ENCODE measurements at places on chromosomes 7 and 10.

DNA sequence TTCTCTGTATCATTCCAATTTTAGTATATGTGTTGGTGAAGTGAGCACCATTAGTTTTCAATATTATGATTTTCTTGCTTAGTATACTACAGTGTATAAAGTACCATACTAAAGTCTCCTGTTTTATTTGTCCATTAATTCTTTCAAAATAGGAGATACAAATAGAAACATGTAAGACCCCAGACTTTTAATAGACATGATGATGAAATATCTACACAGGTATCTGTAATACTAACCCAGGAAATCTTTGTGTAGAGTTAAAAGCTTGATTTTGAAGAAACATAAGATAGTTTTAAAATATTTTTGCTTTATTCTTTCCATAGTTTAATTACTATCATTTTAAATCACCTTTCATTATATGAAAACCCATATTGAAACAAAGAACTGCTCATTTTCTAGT, 133.8 kb upstream of the WNT16 start:
- DNase-seq = no peak

GRCh38 chr10:35423505-35424306, 87.4 kb downstream of the CCNY start:
- DNase-seq = peak; percentile 62

- peak; percentile 61 for DNase-seq
These were observed 15.2 kb downstream of the PROSER2 start for GRCh38 chr10:11838298-11838852.

DNA sequence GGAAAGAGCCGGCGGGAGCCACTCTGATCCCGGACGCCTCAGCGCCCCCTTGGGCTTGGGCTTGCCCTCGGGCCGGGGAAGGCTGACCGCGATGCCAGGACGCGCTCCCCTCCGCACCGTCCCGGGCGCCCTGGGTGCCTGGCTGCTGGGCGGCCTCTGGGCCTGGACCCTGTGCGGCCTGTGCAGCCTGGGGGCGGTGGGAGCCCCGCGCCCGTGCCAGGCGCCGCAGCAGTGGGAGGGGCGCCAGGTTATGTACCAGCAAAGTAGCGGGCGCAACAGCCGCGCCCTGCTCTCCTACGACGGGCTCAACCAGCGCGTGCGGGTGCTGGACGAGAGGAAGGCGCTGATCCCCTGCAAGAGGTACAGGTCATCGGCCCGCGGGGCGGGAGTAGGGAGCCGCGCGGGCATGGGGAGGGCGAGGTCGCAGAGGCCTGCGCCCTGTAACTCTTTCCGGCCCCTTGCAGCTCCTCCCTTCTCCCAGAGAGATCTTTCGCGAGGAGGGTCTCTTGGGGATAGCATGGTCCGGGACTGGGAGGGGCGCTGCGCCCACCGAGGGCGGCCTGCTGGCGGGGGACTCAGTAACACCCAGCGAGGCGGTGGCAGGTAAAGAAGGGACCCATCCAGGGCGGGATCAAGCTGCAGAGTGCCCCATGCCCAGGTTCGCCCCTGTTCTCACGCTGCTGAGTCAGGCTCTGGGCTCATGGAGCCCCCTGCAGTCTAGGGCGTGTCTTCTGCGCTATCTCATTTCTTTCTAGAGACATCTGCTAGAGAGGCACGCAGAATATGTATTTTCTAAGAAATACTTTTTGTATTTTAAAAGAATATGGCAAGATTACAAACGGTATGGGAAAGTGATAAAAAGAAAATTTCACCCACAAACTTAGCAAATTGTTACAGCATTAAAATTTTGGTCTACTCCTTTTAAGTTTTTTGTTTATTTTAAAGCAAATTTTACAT, 687 bp downstream of the EPDR1 start:
- DNase-seq = peak; percentile 63

GRCh38 chr10:102635377-102635776, 8.9 kb upstream of the TRIM8 start:
- DNase-seq = no peak

DNA sequence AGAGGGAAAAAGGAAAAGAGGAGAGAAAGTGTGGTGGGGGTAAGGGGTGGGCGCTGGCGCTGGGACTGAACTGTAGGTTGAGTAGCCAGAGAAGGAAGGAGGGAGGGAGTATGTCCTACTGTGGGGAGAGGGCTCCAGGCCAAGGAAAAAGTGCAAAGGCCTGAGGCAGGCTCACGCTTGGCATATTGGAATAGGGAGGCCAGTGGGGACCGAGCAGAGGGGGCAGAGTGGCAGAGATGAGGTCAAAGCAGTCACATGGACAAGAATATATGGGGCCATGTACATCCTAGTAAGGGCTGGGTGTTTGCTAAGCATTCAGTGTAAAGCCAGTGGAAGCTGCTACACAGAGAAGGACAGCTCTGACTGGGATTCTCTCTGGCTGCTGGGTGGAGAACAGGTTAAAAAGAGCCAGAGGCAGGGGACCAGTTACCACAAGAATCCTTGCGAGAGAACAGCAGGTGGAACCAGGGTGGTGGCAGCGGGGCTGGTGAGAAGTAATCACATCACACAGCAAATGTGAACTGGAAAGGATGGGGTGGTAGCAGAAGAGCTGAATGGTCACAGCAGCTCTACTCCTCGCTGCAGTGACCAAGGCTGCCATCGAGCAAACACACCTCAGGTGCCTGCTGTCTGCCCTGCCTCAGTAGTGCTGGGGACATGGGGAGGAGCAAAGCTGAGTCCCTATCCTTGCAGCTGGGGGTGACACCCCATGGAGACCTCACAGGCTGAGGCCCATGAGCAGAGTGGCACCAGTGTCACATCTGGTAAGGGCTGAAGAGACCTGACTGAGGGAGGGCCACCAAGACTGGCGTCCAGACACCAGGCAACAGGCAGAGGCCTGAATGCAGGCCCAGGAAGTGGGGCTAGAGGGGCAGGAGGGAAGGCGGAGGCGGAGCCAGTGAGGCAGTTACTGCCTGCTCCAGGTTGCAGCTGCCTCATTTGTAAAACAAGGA, 39.5 kb downstream of the FAM53B start:
- DNase-seq = no peak

DNA sequence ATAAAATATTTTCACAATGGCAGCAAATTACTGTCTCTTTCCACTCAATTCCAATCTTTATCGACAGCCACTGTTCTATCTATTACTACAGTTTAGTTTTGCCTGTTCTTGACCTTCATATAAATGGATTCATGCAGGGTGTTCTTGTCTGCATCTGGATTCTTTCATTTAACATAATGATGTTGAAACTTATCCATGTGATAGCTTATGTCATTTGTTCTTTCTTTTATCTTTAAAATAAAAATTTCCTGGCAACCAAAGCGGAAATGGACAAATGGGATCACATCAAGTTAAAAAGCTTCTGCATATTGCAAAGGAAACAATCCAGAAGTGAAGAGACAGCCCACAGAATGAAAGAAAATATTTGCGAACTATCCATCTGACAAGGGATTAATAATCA, 20.5 kb upstream of the DMTF1 start:
- no peak for DNase-seq

Measured in kidney tubule cell (primary cell).